ENCODE measurements at places on chromosomes 1 and 21.

DNA sequence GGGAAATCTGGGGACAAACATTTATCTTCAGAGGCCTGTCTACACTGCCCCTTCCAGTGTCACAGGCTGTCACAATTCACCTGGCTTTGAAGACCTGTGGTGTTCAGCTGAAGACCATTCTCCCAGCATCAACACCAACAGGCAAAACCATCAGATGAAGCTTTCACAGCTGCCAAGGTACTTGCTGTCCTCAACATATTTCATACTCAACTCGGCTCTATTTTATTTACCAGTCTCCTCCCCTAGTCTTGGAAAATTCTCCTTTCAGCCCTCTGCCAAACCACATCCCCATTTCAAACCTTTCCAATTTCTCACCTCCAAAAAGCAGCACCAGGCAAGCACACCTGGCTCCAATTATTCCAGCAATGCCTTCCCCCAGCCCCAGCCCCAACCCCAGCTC, 108.8 kb downstream of the TGFBR3 start:
- DNase-seq = no peak

DNA sequence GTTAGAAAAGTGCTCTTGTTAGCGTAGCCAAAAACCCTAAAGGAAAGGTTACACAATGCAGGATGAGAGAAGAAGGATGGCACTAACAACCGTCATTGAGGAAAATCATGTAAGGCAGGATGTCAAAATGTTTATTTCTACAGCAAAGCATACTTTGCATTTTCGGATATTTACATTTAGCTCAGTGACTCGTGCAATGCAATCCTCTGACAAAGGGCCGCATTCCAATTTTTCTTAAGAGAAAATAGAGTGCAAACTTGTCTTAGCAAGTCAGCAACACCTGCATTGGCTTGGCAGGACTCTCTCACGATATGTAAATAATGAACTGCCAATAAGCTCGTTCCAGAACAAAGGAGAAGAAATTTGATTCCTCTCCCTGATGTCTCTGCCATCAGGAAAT, 33.3 kb downstream of the TIAM1 start:
- DNase-seq = peak; percentile 67

GRCh38 chr1:23896491-23896890, 16.7 kb downstream of the CNR2 start:
- no peak for DNase-seq

GRCh38 chr1:245572709-245573108, 417.9 kb downstream of the KIF26B start:
- DNase-seq = no peak

DNA sequence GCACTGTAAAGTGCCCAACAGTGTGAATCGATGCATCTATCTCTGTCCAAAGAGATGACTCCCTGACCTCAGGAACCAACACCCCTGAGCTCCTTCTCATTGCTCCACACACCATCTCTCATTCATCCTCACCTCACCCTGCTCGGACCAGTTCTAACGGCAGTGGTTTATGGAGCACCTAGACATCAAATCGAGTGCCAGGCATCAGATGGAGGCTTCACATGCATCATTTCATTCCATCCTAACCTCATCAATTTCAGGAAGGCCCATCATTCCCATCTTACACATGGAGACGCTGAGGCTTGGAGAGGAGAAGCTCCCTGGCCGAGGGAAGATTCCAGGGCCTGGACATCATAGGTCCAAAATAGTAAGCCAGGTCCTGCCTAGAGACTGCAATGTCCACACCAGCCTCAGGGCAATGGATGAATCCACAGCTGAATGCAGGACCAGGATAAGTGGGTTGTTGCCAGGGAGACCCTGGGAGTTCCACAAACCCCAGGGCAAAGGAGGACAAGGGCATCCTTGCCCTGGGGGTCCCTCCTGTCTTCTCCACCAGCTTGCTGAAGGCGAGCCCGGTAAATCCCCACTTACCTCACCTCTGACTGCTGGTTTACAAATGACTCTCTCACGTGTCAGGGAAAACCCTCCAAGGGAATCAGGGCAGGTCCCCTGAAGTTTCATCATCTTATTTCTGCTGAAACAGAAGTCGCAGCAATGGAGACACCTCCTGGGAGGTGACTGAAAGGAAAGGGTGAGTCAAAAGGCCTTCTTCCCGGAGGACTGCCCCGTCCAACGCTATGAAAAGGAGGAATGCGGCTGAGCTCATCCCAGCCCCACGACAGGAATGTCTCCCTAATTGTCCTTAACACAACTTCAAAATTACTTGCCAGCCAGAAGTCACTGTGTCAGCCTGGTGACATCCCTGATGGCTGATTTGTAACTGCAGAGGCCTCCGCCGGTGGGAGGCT, 9.0 kb upstream of the IFFO2 start:
- DNase-seq = no peak

GRCh38 chr21:46554431-46555224, 50.3 kb downstream of the S100B start:
- DNase-seq = no peak

- DNase-seq = no peak
Measured at GRCh38 chr1:198794498-198794897, 155.7 kb downstream of the PTPRC start.

DNA sequence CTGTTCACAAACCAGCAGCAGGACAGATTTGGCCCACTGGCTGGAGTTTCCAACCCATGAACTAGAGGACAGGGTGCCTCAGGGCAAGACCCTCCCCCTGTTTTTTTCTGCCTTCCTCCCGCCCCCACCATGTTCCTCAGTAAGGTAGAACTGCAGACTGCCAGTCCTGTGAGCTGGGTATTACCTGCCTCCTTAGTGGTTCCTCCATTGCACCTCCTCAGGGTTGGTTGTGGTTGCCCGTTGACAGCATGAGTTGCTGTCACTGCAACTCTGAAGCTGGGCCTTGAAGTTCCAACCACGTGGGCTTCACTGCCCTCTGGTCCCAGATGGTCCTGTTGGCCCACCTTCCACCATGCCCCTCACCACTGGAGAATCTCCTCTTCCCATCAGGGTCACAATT, 28.8 kb downstream of the TENT5C start:
- no peak for DNase-seq

DNA sequence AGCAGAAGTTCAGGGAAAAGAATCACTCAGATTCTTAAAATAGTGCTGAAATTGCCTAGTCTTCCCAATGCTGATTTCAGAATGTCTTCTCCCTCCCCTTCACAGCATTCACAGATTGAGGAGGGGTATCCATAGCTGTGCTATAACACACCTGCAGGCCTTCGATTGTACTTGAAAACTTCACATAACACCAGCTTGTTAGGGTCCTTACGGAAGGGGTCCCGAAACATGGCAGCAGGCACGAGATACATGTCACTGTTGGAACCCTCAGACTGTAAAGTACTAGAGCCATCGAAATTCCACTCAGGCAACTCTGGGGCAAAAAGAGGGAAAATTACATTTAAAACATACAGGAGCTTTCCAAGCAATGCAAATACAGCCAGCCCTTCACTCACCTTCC, 4.6 kb downstream of the GLUL start:
- no peak for DNase-seq

DNA sequence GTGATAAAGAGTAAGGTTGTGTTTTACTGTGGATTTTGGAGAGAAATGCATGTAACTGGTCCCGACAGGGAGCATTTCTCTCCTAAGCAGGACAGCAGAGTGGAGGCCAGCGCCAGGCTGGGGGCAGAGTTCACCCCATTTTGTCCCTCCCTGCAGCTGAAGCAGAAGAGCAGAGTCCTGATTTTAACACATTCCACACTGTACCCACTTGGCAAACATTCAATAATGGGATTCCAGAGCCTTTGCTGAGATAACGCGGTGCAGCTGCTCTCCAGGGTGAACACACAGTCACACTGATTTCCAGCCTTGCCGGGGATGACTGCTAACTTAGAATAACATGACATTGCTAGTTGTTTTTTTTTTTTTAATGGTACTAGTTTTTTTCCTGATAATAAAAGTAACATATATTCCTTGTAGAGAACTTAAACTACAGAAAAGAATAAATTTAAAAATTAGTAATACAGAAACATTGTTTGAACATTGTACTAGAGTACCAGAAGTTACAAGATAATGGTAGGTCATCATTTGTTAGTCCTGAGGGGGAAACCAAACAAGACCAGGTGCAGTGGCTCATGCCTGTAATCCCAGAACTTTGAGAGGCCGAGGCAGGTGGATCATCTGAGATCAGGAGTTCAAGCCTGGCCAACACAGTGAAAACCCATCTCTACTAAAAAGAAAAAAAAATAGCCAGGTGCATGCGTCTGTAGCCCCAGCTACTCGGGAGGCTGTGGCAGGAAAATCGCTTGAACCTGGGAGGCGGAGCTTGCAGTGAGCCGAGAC, 77.2 kb downstream of the SCCPDH start:
- no peak for DNase-seq

- no peak for DNase-seq
Measured at GRCh38 chr1:165842671-165843129, 15.3 kb downstream of the UCK2 start.

- no peak for DNase-seq
Measured at GRCh38 chr1:62903982-62904855, 120.3 kb downstream of the ATG4C start.

DNA sequence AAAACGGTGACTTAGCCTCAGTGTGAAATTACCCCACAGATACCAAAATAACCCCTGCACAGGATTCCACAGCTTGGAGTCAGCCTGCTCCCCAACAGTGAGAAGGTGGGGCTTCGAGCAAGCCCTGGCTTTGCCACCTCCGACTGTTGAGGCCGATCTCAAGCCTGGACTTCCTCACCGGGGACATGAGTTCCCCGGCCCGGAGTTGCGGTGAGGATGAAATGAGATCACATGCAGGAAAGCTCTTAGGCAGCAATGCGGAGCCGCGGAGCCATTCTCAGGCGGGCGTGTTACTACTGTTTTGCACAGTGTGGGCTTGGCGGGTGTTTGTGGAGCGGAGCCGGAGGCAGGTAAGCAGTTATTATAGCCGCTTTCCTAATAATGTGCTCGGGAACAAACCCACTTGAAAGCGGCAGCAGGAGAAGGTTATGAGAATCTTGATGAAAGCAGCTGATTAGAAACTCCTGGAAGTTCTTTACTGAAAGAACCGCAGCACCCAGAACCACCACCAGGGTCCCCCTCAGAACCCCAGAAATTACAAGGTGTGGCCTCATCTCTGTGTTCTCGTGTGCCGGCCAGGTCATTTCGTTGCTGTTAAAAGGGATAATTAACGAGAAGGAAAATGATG, 3.9 kb upstream of the CLSTN1 start:
- no peak for DNase-seq

DNA sequence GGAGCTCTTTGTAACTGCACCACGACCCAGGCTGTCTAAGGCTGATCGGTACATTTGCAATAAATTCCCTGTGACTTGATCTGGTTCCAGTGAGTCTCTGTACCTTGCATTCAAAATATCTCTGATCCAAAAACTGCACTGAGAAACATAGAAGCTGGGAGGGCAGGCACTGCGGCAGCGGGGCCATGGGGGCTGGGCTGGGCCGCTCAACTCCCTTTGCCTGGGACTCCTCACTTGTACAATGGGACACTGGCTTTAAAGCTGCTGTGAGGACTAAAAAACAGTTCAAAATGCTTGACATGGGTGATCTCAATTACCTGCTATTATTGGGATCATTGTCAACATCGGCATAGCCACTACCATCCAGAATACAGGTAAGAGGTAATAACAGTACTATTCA, 644.0 kb downstream of the AJAP1 start:
- DNase-seq = no peak

GRCh38 chr1:14245954-14246353, 352.5 kb upstream of the KAZN start:
- no peak for DNase-seq

DNA sequence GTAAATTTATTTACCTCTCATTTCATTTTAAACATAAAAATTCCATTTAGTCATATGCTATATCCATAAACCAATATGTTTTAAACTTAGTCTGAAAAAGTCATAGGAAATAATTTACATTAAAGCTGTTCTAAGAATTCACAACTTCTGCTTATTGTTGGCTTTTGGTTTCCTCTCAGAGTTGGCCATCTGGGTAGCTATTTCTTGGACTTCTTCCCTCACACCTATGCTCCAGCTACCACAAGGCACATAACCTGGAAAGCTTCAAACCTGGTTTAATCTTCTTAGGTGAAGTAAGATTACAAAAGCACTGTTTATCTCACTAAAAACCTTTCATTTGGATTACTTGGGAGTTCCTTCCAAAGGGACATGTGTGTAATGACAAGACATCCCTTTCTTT, 29.8 kb downstream of the RBM11 start:
- no peak for DNase-seq

- DNase-seq = no peak
Measured at GRCh38 chr1:224381880-224382548, 25.3 kb downstream of the CNIH4 start.

Measured in prostate gland (tissue), 2 donors.